ENCODE measurements at places on chromosomes 1 and 21.
A peak's percentile ranks its signal among the peaks of the same experiment; 100 is the strongest.

DNA sequence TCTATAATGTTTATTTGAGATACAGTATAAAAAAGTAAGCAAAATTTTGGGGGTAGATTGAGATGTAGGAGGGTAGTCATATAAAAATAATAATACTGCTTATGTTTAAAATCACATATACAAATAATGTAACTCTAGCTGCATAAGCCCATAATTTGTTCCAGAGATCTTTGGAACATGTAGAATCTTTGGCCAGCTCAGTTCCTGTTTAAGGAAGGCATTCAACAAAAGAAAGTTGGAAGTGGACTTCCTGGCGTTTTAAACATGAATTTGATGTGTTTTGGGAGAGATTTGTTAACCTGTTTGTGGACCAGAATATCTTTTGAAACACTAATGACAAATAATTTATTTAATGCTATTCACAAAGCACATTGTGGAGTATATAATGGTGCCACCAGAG lies 27.7 kb downstream of the GIPC2 start:
- no peak for DNase-seq

- no peak for DNase-seq
These were observed 408.7 kb upstream of the PKN2 start for GRCh38 chr1:88275259-88275862.

GRCh38 chr1:25797939-25798338 lies 2.1 kb upstream of the SELENON start:
- DNase-seq = peak; percentile 39

- DNase-seq = no peak
These were observed 129.1 kb upstream of the HOOK1 start for GRCh38 chr1:59685666-59686065.

- no peak for DNase-seq
These were observed 126.8 kb downstream of the PEX14 start for GRCh38 chr1:10601342-10602070.

DNA sequence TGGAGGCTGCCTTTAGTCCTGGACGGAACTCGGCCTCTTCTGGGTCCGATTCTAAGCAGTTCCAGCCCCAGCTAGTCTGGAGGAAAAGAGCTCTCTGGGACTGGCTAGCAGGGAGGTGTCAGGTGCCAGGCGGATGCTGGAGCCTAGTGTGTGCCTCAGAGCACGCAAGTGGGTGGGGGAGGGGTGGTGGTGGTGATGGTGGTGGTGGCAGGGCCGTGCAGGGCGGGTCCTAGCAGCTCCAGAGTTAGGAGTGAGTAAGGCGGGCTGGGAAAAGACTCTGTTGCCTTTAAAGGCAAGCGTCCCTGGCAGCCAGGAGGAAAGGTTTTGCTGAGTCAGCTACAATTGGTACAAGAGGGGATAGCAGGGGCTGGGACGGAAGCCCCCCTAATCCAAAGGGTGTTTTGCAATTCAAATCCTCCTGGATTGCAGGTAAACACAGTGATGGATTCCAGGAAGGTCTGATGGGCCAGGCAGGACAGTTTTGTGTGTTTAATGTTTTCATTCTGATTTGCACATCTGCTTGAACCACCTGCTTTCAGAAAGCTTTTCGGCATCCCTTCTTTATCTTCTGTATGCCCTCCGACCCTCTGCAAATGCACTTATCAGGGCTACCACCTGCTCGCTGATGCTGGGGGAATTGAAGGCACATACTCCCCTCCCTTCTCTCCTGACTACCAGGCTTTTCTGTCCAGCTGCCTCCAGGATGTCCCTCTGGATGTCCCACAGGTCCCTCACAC lies 4.1 kb upstream of the SLC2A1 start:
- no peak for DNase-seq

- DNase-seq = peak; percentile 75
These were observed 1.2 kb upstream of the TRAPPC3 start for GRCh38 chr1:36150296-36151133.

DNA sequence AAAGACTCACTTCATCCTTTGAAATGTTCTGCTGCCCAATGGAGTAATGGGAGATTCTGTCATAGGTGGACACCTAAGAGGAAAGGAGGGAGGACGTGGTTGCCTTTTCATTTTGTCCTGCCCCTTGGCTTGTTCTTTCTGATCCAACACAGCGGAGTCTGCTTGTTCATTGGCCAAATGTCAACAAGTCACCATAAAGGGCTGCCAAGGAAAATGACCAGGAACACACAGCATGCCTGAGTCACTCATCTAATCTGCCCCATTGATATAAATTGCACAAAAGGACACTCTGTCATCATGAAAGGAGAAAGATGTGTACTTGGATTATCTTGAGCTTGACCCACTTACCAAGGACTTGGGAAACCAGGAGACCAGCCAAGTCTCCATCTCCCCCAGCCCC lies 422.9 kb downstream of the SETD4 start:
- no peak for DNase-seq

DNA sequence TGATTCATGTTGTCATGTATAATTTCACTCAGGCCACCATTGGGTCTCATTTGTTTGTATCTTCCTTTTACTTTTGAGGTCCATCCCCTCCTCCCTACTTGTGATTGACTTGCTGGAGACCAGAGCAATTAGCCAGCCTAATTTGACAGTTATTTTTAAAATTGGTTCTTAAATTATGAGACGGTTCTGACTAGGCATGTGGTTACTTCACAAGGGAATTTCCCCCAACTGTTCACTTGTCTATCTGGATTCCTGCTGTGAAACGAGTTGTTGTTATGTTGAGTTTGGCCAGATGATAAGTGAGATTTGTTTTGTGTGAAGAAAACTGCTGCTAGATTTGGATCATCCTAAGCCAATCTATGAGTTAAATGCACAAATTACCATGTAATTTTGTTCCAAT lies 359.1 kb downstream of the BARHL2 start:
- no peak for DNase-seq

DNA sequence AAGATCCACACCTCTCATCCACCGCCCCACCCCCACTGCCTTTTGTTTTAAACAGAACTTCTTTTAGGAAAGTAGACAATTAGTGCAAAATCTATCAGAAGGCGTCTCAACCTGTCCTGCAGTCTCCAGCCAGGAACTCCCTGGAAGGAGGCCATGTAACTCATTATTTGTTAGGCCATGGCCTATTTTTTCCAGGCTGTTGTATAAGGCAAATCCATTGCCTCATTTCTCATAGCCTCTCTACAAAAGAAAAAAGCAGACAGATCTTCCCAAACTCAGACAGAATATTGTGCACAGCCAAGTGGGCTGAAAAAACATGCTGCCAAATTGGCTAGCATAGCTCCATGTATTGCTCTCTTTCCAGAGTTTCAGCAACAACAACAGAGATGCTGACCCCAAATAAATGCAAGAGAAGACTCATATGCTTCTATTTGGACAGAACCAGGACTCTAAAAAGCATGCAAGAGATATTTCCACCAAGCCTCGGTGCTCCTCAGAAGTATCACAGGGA lies 770.7 kb upstream of the CXADR start:
- DNase-seq = no peak

DNA sequence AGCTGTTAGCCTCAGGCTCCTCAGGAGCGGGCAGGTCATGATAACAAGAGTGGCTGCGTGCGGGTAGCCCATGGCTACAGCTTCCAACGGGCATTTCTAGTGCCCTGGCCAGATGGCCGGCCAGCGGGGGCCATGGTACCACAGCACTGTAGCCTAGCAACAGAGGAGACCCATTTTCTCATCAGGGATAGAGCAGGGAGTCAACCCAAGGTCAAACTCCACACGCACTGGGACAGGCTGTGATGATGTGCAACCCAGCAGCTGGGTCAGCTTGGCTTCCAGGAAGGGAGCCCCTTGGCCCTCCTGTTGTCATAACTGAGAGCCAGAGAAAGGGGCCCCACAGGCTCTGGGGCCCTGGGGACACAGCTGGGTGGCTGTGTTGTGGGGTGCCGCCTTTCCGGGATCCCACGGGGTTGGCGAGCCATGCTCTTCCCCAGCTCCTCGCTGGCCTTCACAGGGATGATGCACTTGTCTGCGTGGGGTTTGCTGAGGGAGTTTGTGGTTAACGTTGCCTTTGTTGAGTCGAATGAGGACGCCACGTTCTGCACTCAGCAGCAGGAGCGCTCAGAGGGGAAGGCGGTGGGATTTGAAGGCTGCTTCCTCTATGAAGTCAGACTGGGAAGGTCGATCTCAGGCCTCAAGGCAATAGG lies 46.3 kb downstream of the COL18A1 start:
- DNase-seq = no peak

- no peak for DNase-seq
These were observed 157.4 kb downstream of the GPR52 start for GRCh38 chr1:174605198-174605597.

- DNase-seq = no peak
These were observed 126.7 kb downstream of the EIF4G3 start for GRCh38 chr1:21050031-21050430.

- DNase-seq = no peak
These were observed 1.2 kb downstream of the HHIPL2 start for GRCh38 chr1:222546548-222547259.

DNA sequence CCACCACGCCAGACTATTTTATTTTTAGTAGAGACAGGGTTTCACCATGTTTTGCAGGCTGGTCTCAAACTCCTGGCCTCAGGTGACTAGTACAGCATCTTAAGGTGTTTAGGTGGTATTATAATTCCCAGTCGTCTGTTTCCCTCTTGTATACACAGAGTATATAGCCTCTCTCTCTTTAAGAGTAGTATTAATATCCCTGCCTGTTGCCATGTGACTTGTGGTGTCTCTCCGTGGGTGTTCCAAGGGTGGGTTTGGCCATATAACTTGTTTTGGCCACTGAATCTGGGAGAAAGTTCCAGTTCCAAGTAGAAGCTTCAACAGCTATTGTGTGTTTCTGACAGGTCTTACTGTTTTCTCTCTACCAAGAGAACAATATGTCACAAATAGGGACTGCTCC lies 29.6 kb downstream of the EPS15 start:
- no peak for DNase-seq

GRCh38 chr21:36973986-36974850 lies 7.7 kb upstream of the HLCS start:
- no peak for DNase-seq

- no peak for DNase-seq
These were observed 40.6 kb downstream of the KCNA2 start for GRCh38 chr1:110565565-110565964.

GRCh38 chr1:53589043-53589887 lies 130.1 kb downstream of the DMRTB1 start:
- no peak for DNase-seq

GRCh38 chr1:211092955-211093354 lies 41.0 kb downstream of the KCNH1 start:
- DNase-seq = no peak

- no peak for DNase-seq
These were observed 83.5 kb downstream of the INTS7 start for GRCh38 chr1:211951856-211952255.

GRCh38 chr1:79716447-79716846 lies 709.9 kb upstream of the ADGRL4 start:
- DNase-seq = no peak

DNA sequence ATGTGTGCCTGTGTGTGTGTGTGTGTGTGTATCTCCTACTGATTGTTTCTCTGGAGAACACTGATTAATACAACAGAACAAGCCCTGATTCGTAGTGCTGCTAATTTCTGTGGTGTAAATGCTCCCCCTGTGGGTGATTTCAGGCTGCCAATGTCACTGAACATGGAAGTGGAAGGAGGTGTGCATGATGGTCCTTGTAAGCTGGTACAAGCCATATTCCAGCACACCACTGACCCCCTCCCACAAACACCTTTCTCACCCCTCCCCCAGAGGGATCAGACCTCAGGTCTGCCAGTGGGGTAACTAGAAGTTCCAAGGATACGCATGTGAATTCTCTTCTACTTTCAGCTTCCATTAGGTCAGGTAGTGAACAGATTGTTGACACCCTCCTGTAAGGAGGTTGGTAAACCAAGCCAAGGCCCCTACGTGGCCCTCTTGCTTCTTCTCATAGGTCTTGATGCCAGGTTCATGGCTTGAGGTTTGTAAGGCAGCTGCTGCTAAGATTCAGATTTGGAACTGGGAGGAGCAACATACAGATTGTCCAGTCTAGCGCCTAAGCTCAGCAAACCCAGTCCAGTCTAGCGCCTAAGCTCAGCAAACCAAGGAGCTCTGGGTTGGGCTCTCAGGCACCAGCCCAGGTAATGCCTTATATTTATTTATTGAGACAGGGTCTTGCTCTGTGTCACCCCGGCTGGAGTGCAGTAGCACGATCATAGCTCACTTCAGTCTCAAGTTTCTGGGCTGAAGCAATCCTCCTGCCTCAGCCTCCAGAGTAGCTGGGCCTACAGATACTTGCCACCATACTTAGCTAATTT lies 38.7 kb downstream of the DHCR24 start:
- no peak for DNase-seq

DNA sequence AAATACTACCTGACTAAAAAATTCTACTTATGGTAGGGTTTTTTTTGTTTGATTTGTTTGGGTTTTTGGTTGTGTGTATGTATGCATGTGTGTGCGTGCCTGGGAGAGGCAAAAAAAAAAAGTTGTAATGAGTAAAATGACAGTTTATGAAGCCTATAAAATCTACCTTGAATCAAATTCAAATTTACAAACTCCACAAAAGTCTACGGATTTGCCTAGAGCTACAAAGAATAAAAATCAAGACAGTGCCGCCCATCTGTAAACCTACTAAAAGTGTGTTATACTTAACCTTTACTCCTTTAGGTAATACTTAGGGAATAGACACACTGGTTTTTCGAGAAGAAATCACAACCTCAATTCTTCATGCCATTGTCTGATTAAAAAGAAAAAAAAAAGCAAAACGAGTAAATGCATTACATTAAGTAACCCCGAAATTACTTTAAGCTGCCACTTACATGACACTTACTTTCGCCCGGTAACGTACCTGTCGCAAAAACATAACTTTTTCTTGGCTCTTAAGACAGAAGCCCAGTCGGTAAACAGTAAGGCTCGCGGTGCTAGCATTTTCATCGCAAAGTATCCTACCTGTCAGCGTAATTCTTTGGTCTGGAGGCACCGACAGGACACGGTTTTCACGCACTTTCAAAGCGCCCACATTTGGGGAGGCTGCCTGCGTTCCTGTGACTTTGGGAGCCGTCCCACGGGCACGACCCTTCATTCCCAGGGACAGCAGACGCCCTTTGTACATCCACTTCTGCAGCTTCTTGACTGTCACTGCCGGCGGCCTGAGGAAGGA lies 951 bp downstream of the SYDE2 start:
- DNase-seq = peak; percentile 19

GRCh38 chr1:161089938-161090337 lies 580 bp upstream of the NECTIN4 start:
- no peak for DNase-seq

DNA sequence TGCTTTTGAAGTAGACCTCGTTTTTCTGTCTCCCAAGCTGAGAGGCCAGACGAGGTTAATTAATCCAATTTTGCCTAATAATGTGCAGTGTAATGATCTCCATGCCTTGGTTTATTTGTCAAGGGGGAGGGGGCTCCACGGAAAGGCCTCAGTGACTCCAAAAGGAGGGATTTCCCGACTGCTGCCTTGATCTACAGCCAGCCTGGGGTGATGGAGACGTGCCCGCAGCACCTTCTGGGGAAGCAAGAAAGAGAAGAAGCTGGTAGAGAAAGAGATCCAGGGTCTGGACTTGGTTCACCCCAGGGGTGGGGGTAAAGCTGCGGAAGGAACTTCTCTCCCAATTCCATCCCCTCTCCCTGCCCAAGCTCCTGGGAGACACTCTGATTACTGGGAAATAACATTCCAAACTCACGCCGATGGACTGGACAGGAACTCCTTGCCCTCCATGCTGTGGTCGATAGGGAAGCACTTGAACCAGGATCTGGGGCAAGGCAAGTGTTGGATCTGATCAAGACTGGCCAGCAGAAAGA lies 44.1 kb upstream of the SIM2 start:
- no peak for DNase-seq
